Fibroblast of lung (primary cell): ENCODE measurements at places on chromosomes 5 and 9. TPM values are rescaled to one million over a fixed set of nuclear protein-coding genes. Genes with fewer than 3 reads are reported as not detected.

SLC4A9 gene
- not detected in 2 replicates for total RNA-seq

DNA sequence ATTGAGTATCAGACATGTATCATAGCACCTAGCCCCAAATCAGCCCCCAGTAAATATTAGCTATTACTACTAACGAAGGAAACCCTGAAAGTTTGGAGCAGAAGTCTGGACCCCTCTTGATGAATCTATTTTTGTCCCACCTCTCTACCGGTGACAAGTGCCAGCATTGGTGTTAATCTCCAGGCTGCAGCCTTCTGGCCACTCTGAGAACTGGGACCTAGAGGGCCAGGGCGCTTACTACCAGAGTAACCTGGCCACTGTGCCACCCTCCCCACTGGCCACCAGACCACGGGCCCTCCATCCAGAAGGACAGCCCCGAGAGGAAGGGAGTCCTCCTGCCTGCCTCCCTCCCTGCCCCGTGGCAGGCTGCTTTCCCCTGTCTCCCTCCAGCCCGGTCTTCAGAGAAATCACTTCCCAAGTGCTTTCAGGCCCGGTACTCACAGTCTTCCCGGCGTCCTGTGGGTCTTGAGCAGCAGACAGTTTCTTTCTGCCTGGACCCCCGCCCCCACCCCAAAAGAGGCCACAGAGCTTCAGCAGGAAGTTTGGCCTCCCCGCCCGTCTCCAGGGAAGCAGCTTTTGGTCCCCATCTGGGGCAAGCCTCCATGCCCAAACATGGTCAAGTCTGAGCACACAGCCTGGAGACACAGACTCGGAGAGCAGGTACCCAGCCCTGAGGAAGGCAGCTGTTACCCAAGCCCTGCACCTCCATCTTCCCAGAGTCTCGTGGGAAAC lies at the start of gene KCNMB1:
Gene KCNMB1 (minus strand): TSS at position 550 of the 732 bp plus-strand sequence. CDS start 3,920 bp downstream, outside the sequence.
- no peak within 1 kb of the TSS for H3K4me3 ChIP-seq
- H3K27me3 ChIP-seq: no peaks in the 10 kb centered on the region
- H3K27ac ChIP-seq: no peak within 1 kb of the TSS

GRCh38 chr9:78967596-78968217 lies 604.1 kb upstream of the TLE4 start:
- H3K36me3 ChIP-seq: no peaks in the 10 kb centered on the region
- H3K4me3 ChIP-seq: no peak overlapping the region
- no peak for DNase-seq
- no peaks in the 10 kb centered on the region for H3K4me1 ChIP-seq
- H3K27ac ChIP-seq: no peak overlapping the region

RABEPK gene
- 37.3 and 37.8 TPM in 2 replicates for total RNA-seq

GRCh38 chr5:28822071-28822470 lies 1783.7 kb upstream of the CDH9 start:
- no peaks in the 10 kb centered on the region for H3K36me3 ChIP-seq
- no peak overlapping the region for H3K27ac ChIP-seq
- no peaks in the 10 kb centered on the region for H3K4me1 ChIP-seq
- H3K27me3 ChIP-seq: no peaks in the 10 kb centered on the region
- no peak overlapping the region for H3K4me3 ChIP-seq

RALGPS1 gene
- 5.1 and 5.9 TPM in 2 replicates for total RNA-seq

- DNase-seq: no peak
- no peaks in the 10 kb centered on the region for H3K27me3 ChIP-seq
- no peaks in the 10 kb centered on the region for H3K36me3 ChIP-seq
- H3K4me1 ChIP-seq: no peaks in the 10 kb centered on the region
Observed at GRCh38 chr9:8604201-8604600, 804.6 kb upstream of the DMAC1 start.

PRXL2C gene
- 29.3 and 64.4 TPM in 2 replicates for total RNA-seq

DNA sequence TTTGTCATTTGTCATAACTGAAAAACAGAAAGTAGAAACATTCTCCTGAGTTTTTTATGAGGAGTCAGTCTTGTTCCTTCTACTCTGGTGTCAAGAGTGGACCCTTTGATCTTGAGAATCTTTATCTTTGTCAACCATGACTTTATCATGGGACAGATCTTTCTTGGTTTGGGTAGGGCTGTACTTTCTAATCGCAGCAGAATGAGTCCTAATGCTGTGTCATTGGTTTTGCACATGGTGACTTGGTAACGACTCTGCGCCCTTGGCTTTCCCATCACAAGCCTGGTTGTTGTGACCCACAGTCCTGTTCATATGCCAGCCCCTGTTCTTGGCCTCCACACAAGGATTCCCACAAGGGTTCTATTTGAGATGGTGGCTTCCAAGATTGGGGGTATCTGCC lies 45.6 kb downstream of the AOPEP start:
- no peaks in the 10 kb centered on the region for H3K27me3 ChIP-seq
- H3K36me3 ChIP-seq: no peaks in the 10 kb centered on the region
- no peak for DNase-seq
- H3K27ac ChIP-seq: no peak overlapping the region

BTNL3 gene
- total RNA-seq: not detected in 2 replicates

GRCh38 chr5:91318724-91319123 lies 64.4 kb downstream of the ARRDC3 start:
- peaks cover 3% of the 10 kb centered on the region for H3K4me1 ChIP-seq
- H3K4me3 ChIP-seq: no peak overlapping the region
- no peak for DNase-seq
- no peaks in the 10 kb centered on the region for H3K27me3 ChIP-seq
- H3K27ac ChIP-seq: no peak overlapping the region

GRCh38 chr5:96453394-96453793 lies 20.3 kb upstream of the PCSK1 start:
- no peak overlapping the region for H3K27ac ChIP-seq
- H3K4me1 ChIP-seq: no peaks in the 10 kb centered on the region
- H3K27me3 ChIP-seq: peaks cover under 1% of the 10 kb centered on the region
- H3K4me3 ChIP-seq: no peak overlapping the region

GRCh38 chr5:169029661-169030274 lies 271.2 kb downstream of the SLIT3 start:
- H3K27ac ChIP-seq: no peak overlapping the region
- no peaks in the 10 kb centered on the region for H3K36me3 ChIP-seq
- peak; percentile 79 for DNase-seq
- no peak overlapping the region for H3K4me3 ChIP-seq

TIMD4 gene
- not detected in 2 replicates for total RNA-seq

GRCh38 chr9:1939926-1940368 lies 75.2 kb upstream of the SMARCA2 start:
- no peak overlapping the region for H3K27ac ChIP-seq
- H3K4me1 ChIP-seq: no peaks in the 10 kb centered on the region
- H3K27me3 ChIP-seq: no peaks in the 10 kb centered on the region
- H3K4me3 ChIP-seq: no peak overlapping the region
- H3K36me3 ChIP-seq: no peaks in the 10 kb centered on the region

SAXO1 gene
- total RNA-seq: under 0.01 and 0.17 TPM in 2 replicates
